ENCODE measurements at places on chromosomes 5 and 9. TPM values are rescaled to one million over a fixed set of nuclear protein-coding genes. Genes with fewer than 3 reads are reported as not detected.

Gene SLC6A18
- polyA plus RNA-seq, result not detected

Gene LIX1
- polyA plus RNA-seq, result not detected

Gene EIF4E1B
- not detected for polyA plus RNA-seq

Gene GTF3C5
- 46.3 TPM for polyA plus RNA-seq

Gene SUSD3
- polyA plus RNA-seq, result 0.83 TPM

Gene GDNF
- polyA plus RNA-seq, result 0.11 TPM

Gene CCL27
- 0.16 TPM for polyA plus RNA-seq

Gene NIPAL4
- polyA plus RNA-seq, result 15.1 TPM

Gene KIF4B
- not detected for polyA plus RNA-seq

Gene ZDHHC12
- 73.2 TPM for polyA plus RNA-seq

Gene NPM1
- polyA plus RNA-seq, result 2,525 TPM

Gene IL4
- polyA plus RNA-seq, result not detected

Gene B4GALT1
- 26.0 TPM for polyA plus RNA-seq

Gene LPAR1
- polyA plus RNA-seq, result 5.2 TPM

Gene POLR1E
- polyA plus RNA-seq, result 15.2 TPM

Gene ADAMTS16
- polyA plus RNA-seq, result not detected

Gene CARD6
- 6.4 TPM for polyA plus RNA-seq

Gene C5orf58
- 0.06 TPM for polyA plus RNA-seq

Gene TLR4
- polyA plus RNA-seq, result 0.47 TPM

Gene FBN2
- 0.14 TPM for polyA plus RNA-seq

Gene NDFIP1
- 14.1 TPM for polyA plus RNA-seq
